ENCODE measurements at places on chromosomes 2 and 18. TPM values are rescaled to one million over a fixed set of nuclear protein-coding genes. Genes with fewer than 3 reads are reported as not detected.

INPP5D gene
- 2.7 TPM for total RNA-seq

SCN2A gene
- total RNA-seq: 160 TPM

RSAD2 gene
- total RNA-seq: 2.0 TPM

SLC9A4 gene
- 0.25 TPM for total RNA-seq

SCN9A gene
- 71.1 TPM for total RNA-seq

All from temporal lobe (tissue), 4 donors.